ENCODE measurements at places on chromosomes 5 and 9.

- no peak for DNase-seq
These were observed 636.3 kb downstream of the GABRG2 start for GRCh38 chr5:162703914-162704313.

DNA sequence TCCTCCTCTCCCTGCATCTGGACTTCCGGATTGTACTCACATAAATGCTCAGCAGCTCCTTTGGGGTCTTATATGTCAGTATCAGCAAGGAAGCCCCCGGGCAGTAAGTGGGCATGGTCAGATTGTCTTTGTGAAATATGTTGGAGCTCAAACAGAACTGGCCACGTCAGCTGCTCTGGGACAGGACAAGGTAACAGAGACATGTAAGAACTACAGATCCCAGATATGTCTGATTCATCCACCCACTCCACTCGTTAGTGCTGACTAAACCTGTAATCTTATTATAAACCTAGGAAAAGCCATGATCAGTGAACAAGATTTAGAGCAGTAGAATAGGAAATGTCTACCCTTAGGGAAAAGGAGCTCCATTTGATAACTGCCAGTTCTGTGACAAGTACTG is 561.8 kb downstream of the CETN3 start:
- DNase-seq, result no peak

GRCh38 chr5:37234288-37234687 is 14.9 kb downstream of the CPLANE1 start:
- no peak for DNase-seq

- DNase-seq, result no peak
These were observed 30.4 kb downstream of the AMBP start for GRCh38 chr9:114047717-114048116.
